ENCODE measurements at places on chromosomes 4 and X. TPM values are rescaled to one million over a fixed set of nuclear protein-coding genes. Genes with fewer than 3 reads are reported as not detected.

Gene ARX
- 0.25 TPM for total RNA-seq

Gene WWC2
- total RNA-seq = 15.7 TPM

Gene TMPRSS11B
- not detected for total RNA-seq

Gene CT45A3
- total RNA-seq = 0.29 TPM

Gene WAS
- 0.52 TPM for total RNA-seq

Gene SATL1
- total RNA-seq = not detected

Gene PRMT9
- total RNA-seq = 2.8 TPM

Gene PLS3
- 174 TPM for total RNA-seq

Gene AKAP4
- 0.14 TPM for total RNA-seq

Gene PLAC8
- 1.2 TPM for total RNA-seq

Gene XAGE1A
- total RNA-seq = 25.2 TPM

Gene F8A3
- 1.0 TPM for total RNA-seq

Gene GYPB
- total RNA-seq = not detected

Gene SPIN2B
- 11.2 TPM for total RNA-seq

Gene RXFP1
- total RNA-seq = not detected

Gene IL9R
- total RNA-seq = 0.13 TPM

Gene VSIG4
- not detected for total RNA-seq

Measured in A549 treated with AZD2906 at 1 μM for 4 hours (cell line).